ENCODE measurements at places on chromosomes 1 and 21. TPM values are rescaled to one million over a fixed set of nuclear protein-coding genes. Genes with fewer than 3 reads are reported as not detected.

The TNNT2 gene
- total RNA-seq, result 5,317 TPM

The PIGP gene
- total RNA-seq, result 32.1 TPM

The FAM3B gene
- total RNA-seq, result not detected

The FMOD gene
- total RNA-seq, result 51.6 TPM

The HSPA6 gene
- total RNA-seq, result 3.2 TPM

The AIM2 gene
- total RNA-seq, result 0.50 TPM

The MIXL1 gene
- not detected for total RNA-seq

The PTCH2 gene
- 0.58 TPM for total RNA-seq

The SLC30A7 gene
- total RNA-seq, result 14.2 TPM

The NBPF6 gene
- not detected for total RNA-seq

The TFF1 gene
- not detected for total RNA-seq

DNA sequence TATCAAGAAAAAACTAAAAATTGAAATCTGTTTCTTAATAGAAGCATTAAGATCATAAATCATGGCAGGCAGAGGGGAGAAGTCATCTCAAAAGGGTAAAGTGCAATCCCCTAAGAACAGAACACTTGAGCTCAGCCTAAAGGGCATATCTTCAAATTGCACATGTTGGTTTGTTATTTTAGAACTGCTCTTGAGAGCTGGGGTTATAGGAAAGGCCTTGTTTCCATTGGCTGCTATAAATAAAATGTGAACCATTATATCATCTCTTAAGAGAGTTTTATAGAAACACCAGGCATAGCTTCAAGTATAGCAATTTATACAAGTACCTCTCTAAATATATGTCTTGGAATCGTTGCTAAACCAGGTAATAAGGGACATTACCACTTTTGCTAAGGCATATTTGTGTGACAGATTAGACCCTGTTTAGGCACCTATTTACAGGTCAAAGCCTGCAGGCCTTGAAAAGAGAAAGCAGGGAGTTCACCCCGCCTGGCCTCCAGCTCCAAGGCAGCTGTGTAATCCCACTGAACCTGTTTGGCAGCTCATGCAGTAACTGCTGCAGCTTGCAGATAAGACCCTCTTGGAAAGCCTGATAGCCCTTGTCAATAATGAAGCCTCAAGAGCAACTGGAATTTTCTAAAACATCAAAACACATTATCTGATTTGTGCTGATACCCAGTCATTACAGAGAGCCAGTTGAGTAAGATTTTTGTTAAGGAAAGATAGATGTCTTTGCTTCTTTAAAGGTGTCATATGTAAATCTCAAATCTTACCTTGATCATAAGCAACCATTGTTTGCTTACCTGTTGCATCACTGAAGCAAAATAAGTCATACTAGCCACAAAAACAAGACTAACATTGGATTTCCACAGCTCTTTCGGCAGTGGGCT is 24.2 kb upstream of the SYDE2 start:
- no peak for DNase-seq

- no peak for DNase-seq
Measured at GRCh38 chr1:160565564-160565963, 13.7 kb downstream of the CD84 start.

DNA sequence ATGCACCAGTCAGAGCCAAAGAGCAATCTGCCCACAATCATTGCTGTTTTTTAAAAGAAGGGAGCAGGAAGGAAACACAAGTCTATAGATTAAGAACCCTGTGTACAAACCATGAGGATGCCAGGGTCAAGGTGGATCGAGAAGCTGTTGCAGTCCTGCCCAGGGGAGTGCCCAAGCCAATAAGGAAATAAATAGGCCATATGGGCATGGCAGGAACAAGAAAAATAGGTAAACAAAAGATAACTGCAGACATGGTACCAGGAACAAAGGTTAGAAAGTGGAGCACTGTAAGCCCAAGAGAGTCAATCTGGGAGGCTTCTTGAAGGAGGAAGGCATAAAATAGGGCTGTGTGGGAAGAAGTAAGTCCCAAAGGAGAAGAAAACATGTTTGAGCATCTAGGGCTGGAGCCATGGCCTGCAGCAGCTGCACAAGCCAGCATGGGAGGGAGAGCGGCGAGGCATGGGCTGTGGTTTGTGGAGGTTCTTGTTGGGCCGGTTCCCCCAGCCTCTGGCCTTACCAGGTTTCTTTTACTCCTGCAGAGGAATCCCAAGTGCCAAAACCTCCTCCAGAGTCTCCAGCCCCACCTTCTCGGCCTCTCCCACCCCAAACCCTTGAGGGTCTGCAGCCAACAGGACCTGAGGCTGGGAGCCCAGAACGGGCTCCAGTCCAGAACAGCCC is 13.6 kb downstream of the INAVA start:
- no peak for DNase-seq

DNA sequence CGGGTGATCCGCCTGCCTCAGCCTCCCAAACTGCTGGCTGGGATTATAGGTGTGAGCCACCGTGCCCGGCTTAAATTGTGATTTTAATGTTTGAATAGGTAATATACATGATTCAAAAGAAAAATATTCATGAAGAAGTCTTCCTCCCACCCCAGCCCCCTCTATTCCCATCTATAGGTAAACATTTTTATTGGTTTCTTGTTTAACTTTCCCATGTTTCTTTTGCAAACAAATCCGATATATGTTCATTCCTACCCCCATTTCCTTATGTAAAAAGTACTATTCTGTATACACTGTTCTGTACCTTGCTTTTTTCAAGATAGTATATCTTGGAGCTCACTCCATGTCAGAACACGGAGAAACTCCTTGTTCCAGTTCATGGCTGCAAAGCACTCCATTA is 23.2 kb downstream of the RPS6KA1 start:
- DNase-seq, result no peak

GRCh38 chr1:206066479-206067171 is 13.7 kb downstream of the RHEX start:
- DNase-seq, result no peak

- DNase-seq, result no peak
Measured at GRCh38 chr1:2604156-2604843, 17.7 kb downstream of the PRXL2B start.

- no peak for DNase-seq
Measured at GRCh38 chr1:209810783-209811182, 4.8 kb upstream of the IRF6 start.

DNA sequence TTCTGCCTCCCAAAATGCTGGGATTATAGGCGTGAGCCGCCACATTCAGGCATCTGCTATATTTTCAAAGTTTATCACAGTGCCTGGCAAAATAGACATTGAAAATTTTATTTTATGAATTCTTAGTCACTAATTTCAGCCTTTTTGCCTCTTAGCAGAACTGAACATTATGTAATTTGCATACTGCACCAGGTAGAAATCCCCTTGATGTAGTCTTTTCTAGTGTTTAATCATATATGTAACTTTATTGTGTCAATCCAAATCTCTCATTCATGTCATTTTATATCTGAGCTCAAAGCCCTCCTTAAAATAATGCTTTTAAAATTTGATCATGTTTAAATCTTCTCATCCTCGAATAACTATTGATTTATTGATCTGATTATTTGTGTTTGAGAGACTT is 19.2 kb downstream of the WDTC1 start:
- DNase-seq, result no peak

GRCh38 chr1:16402742-16403141 is 34.5 kb downstream of the SPATA21 start:
- DNase-seq, result no peak

GRCh38 chr1:70227439-70227838 is 6.3 kb downstream of the SRSF11 start:
- no peak for DNase-seq

GRCh38 chr1:183040547-183040971 is 17.3 kb downstream of the LAMC1 start:
- no peak for DNase-seq

DNA sequence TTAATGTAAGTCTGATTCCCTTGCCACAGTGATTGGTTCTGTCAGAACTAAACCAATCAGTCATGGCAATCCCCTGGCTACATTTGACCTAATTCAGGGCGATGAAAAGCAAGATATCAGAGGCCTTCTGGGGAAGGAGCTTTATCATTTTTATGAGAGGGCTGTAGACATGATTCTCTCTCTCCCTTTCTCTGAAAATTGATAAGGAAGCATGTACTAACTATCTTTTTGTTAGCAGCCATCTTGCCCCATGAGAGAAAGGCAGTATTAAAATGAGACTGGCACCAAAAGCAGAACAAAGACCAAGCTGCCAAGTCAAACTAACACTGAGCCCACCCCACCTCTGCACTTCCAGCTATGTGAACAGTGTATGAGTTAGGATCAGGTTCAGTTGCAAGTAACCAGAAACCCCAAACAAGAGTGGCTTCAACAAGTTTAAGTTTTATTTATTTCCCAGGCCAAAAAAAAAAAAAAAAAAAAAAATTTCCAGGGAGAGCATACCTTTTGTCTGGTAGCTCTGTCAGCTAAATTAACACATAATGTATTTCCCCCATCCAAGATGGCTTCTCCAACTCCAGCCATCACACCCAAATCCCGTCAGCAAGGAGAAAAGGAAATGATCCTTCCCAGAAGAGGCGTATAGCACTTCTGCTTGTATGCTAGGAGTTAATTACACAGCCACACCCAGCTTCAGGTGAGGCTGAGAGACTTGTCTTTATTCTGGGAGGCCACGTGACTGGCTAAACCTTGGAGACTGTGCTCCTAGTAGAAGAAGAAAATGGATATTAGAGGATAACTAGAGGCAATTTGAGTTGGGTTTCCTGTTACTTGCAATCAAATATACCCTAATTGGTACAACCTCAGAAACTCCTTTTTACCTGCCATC is 105.8 kb upstream of the RALGPS2 start:
- no peak for DNase-seq

GRCh38 chr1:231679109-231679508 is 52.5 kb downstream of the DISC1 start:
- no peak for DNase-seq

DNA sequence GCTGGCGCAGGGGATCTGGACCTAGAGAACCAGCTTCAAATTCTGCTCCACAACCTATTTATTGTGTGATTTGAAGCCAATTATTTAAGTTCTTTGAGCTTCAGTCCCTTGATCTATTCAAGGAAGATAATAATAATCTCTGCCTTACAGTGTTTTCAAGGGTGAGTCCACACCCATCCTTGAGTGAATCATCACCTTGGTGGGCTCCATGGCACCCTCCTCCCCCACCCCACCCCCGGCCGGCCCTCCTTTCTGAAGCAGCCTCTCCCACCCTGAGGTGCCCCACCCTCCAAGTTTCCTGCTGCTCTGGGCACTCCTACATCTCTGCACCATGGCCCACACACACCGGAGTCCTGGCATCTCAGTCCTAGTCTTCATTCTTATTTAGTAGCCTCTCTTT is 38.3 kb downstream of the TCP10L start:
- no peak for DNase-seq

GRCh38 chr21:21997390-21998333 is 999.5 kb downstream of the NCAM2 start:
- no peak for DNase-seq

DNA sequence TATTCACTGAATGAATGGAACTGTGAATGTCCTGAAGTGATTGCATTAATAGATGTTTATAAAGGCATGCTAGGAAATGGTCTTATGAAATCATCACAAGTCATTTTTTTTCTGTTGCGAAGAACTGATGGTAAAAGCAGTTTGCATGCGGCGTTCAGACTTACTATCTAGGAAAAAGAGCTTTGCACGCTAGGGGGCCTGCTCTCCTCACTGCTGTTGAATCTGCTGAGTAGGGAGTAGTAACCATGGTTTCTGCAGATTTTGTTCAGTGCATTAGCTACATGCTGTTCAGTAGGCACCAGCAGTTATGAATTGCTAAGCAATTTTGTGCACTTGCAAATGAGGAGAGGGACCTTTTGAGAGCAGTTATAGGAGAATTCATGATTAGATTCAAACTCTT is 57.9 kb downstream of the CENPF start:
- DNase-seq, result peak; percentile 27

- DNase-seq, result no peak
Measured at GRCh38 chr1:54008876-54009275, 9.1 kb downstream of the LDLRAD1 start.

DNA sequence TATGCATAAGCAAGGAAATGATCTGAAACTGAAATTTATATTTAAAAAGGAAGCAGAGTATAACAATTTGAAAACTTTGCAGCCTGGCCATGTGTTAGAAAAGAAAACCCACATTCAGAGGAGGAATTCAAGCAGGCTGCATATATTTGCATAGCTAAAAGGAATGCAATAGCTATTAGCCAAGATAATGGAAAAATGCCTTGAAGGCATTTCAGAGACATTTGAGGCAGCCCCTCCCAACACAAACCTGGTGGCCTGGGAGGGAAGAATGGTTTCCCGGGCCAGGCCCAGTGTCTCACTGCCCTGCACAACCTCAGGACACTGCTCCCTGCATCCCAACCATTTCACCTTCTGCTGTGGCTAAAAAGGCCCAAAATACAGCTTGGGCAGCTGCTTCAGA is 136.8 kb downstream of the TYW3 start:
- DNase-seq, result no peak

DNA sequence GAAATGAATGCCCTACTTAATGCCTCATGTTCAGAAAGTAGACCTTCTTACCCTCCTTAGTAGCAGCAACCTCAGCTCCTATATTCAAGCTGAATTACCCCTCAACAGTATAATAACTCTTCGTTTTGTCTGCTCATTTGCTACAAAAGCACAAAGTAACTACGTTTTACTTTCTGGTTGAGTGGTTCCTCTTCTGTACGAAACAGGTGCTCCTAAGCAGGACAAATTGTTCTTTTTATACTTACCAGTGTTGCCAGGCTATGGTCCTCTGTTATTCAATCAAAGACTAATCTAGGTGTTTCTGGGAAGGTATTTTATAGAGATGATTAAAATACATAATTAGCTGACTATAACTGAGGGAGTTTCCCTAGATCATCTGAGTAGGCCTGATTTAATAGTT is 484.2 kb upstream of the ADAMTS5 start:
- DNase-seq, result no peak

DNA sequence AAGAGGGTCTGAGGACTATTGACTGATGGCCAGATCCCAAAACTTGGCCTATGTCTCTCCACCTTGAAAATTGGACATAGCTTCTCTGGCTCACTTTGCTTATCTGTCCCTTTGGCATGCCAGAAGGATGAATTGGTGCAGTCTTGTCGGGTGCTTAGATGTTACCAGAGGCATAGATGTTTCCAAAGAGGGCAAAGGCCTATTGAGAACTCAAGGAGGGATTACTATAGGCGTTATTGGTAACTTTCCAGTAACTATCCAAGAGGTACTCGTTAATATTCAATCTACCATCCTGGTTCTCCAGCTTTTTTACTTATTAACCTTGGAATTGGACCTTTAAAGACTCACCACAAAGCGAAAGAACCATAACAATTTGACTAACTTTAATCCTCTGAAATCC is 368.3 kb upstream of the ESRRG start:
- no peak for DNase-seq

- DNase-seq, result no peak
Measured at GRCh38 chr1:115313182-115313581, 24.9 kb downstream of the NGF start.

DNA sequence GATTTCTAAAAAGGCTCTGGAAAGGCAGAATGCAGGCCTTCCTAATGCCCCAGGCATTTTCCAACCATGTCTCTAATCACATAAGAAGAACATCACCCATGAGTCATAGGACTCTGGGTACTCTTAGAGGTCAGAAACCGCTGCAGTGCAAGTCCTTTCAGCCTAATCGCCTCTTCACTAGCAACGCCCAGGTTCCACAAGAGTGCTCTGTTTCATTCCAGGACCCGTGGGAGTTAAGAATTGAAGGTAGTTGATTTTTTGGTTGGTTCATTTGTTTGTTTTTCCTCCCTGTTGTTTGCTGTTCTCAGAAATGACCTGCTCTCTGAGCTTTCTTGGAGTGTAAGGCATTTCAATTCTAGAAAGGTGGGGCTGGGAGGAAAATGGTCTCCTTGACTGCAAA is 123.2 kb downstream of the NR5A2 start:
- no peak for DNase-seq

Data from left cardiac atrium (tissue), 4 donors.